Caco-2 (cell line): ENCODE measurements at places on chromosomes 2 and 18. TPM values are rescaled to one million over a fixed set of nuclear protein-coding genes. Genes with fewer than 3 reads are reported as not detected.

The ELOA2 gene
- not detected in 2 replicates for total RNA-seq

DNA sequence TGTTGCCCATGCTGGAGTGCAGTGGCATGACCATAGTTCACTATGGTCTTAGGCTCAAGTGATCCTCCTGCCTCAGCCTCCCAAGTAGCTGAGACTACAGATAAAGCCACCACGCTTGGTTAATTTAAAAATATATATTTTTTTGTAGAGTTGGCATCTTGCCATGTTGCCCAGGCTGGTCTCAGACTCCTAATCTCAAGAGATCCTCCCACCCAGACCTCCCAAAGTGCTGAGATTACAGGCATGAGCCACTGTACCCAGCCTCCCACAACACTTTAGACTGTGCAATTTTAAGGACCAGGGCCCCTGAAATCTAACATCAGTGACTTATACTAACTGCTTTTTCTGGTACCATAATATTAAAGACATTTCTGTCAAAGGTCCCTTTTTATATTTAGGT lies 5.2 kb downstream of the TXNDC2 start:
- no peak overlapping the region for H3K27ac ChIP-seq
- no peak overlapping the region for H3K4me3 ChIP-seq
- no peaks in the 10 kb centered on the region for H3K4me1 ChIP-seq
- no peaks in the 10 kb centered on the region for H3K36me3 ChIP-seq
- no peaks in the 10 kb centered on the region for H3K27me3 ChIP-seq

The MC5R gene
- total RNA-seq = not detected in 2 replicates

The MYL1 gene
- total RNA-seq = not detected in 2 replicates

- H3K27me3 ChIP-seq = no peaks in the 10 kb centered on the region
- no peak overlapping the region for H3K27ac ChIP-seq
- no peaks in the 10 kb centered on the region for H3K36me3 ChIP-seq
- no peak for DNase-seq
- no peak overlapping the region for H3K4me3 ChIP-seq
Measured at GRCh38 chr2:73291093-73291460, 2.3 kb downstream of the EGR4 start.

GRCh38 chr2:24337890-24338289 lies 22.4 kb downstream of the ITSN2 start:
- DNase-seq = no peak
- H3K4me3 ChIP-seq = no peak overlapping the region
- no peaks in the 10 kb centered on the region for H3K36me3 ChIP-seq
- peaks cover 9% of the 10 kb centered on the region; the same call in 1 of the 2 replicates for H3K4me1 ChIP-seq

GRCh38 chr18:77457681-77458080 lies 208.0 kb downstream of the GALR1 start:
- no peaks in the 10 kb centered on the region for H3K36me3 ChIP-seq
- H3K4me1 ChIP-seq = no peaks in the 10 kb centered on the region
- H3K27ac ChIP-seq = no peak overlapping the region

DNA sequence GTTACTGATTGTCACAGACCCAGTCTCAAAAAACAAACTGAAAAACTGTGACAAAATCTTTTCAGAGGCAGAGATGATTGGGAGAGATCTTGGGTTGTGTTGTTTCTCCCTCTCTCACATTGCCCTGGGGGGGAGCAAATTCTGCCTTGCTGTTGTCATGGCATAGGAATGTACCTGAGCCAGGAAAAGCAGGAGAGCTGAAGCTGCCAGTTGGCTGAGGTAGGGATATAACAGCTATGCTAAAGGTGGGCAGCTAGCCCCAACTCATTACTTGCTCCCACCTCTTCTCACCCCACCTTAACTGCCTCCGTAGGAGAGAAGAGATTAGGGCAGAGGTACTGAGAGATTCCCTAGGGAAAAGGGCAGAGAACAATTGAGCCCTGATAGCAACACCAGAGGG lies 299.3 kb downstream of the OSR1 start:
- H3K27ac ChIP-seq = no peak overlapping the region
- DNase-seq = peak; percentile 49
- H3K27me3 ChIP-seq = no peaks in the 10 kb centered on the region
- H3K4me3 ChIP-seq = no peak overlapping the region
- H3K4me1 ChIP-seq = peaks cover 4% of the 10 kb centered on the region; the same call in 1 of the 2 replicates
- no peaks in the 10 kb centered on the region for H3K36me3 ChIP-seq

- H3K27me3 ChIP-seq = no peaks in the 10 kb centered on the region
- no peak for DNase-seq
- no peak overlapping the region for H3K4me3 ChIP-seq
- no peak overlapping the region for H3K27ac ChIP-seq
Measured at GRCh38 chr2:9753276-9753600, 90.0 kb upstream of the TAF1B start.

GRCh38 chr2:79994965-79995364 lies 309.6 kb downstream of the LRRTM1 start:
- H3K27ac ChIP-seq = no peak overlapping the region
- no peaks in the 10 kb centered on the region for H3K4me1 ChIP-seq
- no peaks in the 10 kb centered on the region for H3K36me3 ChIP-seq
- no peaks in the 10 kb centered on the region for H3K27me3 ChIP-seq

DNA sequence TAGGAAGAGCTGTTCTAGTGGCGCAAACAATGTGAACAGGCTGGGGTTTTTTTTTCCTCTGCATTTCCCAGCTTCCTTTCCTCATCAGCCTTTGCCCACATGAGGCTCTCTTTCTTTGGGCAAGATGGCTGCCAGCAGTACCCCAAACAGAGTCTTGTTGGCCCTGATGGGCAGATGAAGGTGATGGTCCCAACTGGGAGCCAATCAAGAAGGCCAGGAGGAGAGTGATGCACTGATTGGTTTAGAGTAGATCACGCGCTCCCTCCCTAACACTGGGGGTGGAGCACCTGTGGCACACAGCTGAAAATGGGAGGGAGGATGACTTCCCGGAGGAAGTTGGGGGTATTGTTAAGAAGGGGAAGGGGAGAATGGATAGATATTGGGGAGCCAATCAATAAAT lies 96.3 kb upstream of the FZD7 start:
- H3K27me3 ChIP-seq = no peaks in the 10 kb centered on the region
- H3K36me3 ChIP-seq = no peaks in the 10 kb centered on the region
- DNase-seq = no peak
- H3K4me3 ChIP-seq = no peak overlapping the region

DNA sequence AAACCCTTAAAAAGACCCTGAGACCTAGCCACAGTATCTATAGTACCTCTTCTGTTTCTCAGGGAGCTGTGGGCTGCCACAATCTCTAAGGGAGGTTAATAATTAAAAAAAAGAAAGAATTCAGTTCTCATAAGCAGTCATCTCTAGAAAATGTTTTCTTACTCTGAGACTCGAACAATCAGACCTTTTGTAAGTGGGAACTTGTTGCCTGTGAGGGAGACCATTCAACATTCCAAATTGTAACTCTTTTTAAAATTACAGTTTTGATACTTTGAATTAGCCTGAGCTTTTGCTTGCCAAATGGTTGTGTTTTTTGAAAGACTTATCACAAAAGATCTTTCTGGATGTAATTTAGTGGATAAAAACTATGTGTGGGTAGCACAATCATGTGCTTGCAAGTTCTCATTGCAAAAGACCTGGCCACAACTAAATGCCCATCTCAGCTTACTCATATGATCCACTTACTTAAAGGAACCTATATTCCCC lies 33.3 kb downstream of the IL1R2 start:
- DNase-seq = no peak
- H3K36me3 ChIP-seq = no peaks in the 10 kb centered on the region; the same call in none of the 2 replicates
- H3K4me1 ChIP-seq = peaks cover 5% of the 10 kb centered on the region
- no peak overlapping the region for H3K27ac ChIP-seq

GRCh38 chr2:106292627-106293026 lies 98.5 kb upstream of the UXS1 start:
- DNase-seq = no peak
- H3K36me3 ChIP-seq = no peaks in the 10 kb centered on the region
- H3K4me1 ChIP-seq = no peaks in the 10 kb centered on the region
- no peak overlapping the region for H3K27ac ChIP-seq
- H3K27me3 ChIP-seq = no peaks in the 10 kb centered on the region; the same call in 1 of the 2 replicates

The KCNG2 gene
- total RNA-seq = not detected in 2 replicates

The OSBPL6 gene
- total RNA-seq = 1.0 and 1.5 TPM in 2 replicates

GRCh38 chr18:63439334-63439733 lies 17.1 kb upstream of the VPS4B start:
- no peaks in the 10 kb centered on the region for H3K4me1 ChIP-seq
- H3K36me3 ChIP-seq = no peaks in the 10 kb centered on the region
- no peak overlapping the region for H3K27ac ChIP-seq
- H3K4me3 ChIP-seq = no peak overlapping the region

DNA sequence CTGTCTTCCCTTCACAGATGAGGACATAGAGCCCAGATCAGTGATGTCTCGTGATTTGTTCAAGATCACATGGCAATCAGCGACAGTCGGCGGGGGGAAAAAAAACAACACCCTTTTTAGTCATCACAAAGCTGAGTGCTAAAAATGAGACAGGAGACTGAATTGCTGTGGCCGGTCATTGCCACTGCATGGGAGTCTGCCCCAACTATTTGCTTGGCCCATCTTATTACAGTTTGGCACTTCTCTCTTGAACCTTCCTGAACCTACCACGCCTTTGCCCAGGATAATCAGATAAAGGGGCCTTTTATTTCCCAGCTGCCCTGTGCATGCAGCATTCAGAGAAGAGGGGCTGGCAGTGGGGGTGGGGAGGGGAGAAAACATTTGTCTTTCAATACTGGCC lies 42.7 kb downstream of the SETBP1 start:
- H3K27ac ChIP-seq = no peak overlapping the region
- no peak overlapping the region for H3K4me3 ChIP-seq

The PRSS56 gene
- not detected in 2 replicates for total RNA-seq

- H3K27me3 ChIP-seq = no peaks in the 10 kb centered on the region
Measured at GRCh38 chr2:86542814-86543213, 20.4 kb downstream of the CHMP3 start.

The ERFE gene
- total RNA-seq = 1.4 and 1.6 TPM in 2 replicates

The RESP18 gene
- total RNA-seq = not detected in 2 replicates

The RTKN gene
- 123 and 139 TPM in 2 replicates for total RNA-seq

DNA sequence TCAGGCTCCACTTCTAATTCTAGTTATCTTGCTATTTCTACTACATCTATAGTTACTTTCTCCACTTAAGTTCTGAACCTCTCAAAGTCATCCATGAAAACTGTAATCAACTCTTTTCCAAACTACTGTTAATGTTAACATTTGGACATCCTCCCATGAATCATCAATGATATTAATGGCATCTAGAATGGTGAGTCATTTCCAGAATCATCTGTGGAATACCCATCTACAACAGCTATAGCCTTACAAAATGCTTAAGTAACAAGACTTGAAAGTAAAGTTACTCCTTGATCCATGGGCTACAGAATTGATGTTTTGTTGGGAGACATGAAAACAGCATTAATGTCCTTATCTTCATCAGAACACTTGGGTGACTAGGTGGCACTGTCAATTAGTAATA lies 35.4 kb downstream of the BARD1 start:
- DNase-seq = no peak
- H3K27me3 ChIP-seq = no peaks in the 10 kb centered on the region
- no peak overlapping the region for H3K27ac ChIP-seq
- no peaks in the 10 kb centered on the region for H3K4me1 ChIP-seq
- no peaks in the 10 kb centered on the region for H3K36me3 ChIP-seq
